OCI-LY7 (cell line): ENCODE measurements at places on chromosomes 2 and 18.

DNA sequence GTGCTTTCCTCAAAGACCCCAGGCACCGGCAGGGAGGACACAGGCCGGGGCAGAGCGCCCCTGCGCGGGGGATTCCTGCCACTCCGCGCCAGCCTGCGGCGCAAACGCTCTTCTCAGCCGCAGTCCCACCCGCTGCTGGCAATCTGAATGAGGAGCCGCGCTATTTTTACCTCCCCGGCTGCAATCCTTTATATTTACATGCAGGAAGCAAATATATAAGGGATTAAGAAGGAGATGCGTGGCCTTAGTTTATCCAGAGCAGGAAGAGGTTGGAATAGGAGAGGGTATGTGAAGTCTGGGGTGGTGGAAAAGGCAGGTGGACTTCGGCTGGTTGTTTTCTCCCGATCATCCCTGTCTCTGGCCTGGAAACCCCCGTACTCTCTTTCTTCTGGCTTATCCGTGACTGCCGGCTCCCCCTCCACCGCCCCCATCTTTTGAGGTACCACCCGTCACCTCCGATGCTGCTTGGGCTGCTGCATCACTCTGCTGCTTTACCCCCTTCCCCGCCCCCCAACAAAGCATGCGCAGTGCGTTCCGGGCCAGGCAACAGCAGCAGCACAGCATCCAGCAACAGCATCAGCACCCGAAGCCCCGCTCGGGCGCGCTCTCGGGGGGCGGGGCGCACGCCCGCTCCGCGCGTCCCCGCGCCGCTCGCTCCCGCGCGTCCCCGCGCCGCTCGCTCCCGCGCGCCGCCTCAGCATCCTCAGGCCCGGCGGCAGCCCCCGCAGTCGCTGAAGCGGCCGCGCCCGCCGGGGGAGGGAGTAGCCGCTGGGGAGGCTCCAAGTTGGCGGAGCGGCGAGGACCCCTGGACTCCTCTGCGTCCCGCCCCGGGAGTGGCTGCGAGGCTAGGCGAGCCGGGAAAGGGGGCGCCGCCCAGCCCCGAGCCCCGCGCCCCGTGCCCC, at the start of gene ADAM23:
Gene ADAM23 (plus strand): TSS at position 700 of the 902 bp plus-strand sequence. CDS start 335 bp downstream, outside the sequence.
- DNase-seq = peak; percentile 14

DNA sequence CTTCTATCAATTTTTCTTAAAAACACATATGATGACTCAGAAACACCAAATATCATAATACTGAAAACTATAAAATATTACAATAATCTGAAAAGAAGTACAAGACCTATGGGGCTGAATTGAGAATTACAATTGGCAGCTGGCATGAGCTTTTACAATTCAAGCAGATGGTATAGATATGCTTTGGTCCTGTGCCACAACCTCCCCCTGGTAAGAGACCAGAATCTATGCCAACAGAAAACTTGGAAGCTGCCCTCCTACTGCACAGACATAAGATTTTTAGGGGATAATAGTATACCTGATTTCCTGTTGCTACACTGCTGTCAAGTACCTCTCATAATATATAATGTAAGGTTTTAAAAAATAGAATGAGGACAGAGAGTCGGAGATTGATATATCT, 46.8 kb upstream of the CDH7 start:
- DNase-seq = no peak

DNA sequence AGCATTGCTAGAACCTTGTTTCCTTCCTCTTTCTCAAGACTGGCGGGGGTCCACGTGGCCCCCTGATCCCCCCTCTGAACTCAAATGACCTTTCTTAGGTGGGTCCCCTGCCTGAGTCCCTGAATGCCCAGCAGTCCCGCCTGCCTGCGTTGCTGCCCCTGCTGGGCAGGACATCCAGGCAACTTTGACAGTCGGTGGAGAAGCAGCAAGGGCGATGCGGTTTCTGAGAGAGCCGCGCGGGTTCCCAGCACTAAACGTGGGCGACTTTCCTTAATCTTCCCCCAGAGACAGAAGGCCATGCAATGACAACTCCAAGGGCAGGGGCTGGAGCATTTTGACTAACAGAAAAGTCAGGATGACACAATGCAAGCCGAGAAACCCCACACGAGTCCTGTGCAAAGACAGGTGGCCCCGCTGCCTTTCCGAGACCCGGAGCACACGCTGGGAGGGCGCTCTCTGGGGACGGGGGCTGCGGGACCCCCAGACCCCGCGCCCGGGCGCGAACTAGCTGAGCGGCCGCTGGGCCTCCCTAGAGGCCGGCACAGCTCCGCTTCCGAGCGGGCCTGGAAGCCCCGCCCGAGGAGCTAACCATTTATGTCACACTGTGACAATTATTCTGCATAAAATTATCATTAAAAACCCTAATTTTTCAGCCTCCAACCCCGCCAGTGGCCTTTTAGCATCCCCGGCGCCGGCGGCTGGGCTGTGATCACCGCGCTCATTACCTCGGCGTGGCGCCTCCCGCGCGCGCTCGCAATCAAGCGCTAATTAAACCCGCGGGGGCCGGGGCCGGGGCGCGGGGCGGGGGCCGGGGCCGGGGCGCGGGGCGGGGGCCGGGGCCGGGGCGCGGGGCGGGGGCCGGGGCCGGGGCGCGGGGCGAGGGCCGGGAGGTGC, 27.4 kb downstream of the ASB18 start:
- DNase-seq = no peak

DNA sequence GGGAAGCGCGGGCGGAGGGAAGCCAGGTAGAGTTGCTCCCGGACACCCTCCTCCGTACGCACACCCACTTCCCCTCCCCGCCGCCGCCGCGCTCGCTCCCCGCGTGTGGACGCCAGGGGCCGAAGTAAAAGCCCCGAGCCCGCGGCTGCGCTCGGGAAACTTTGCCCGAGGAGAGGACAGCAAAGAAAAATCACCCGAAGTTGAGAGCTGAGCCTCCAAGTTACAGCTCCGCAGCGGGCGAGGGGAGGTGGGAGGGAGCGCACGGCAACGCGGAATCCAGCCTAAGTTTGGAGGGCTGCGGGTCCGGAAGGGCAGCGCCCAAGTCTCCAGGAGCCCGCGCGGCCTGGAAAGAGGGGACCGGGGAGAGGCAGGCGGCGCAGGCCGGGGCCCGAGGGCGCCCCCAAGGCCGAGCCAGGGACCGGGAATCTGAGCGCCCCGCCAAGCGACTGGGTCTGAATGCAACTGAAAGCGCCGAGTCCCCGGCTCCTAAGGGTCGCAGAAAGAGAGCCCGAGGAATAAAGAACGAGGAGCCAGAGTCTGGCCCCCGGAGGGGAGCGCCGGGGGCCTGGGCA, 706 bp upstream of the BCL11A start:
- peak; percentile 69 for DNase-seq

DNA sequence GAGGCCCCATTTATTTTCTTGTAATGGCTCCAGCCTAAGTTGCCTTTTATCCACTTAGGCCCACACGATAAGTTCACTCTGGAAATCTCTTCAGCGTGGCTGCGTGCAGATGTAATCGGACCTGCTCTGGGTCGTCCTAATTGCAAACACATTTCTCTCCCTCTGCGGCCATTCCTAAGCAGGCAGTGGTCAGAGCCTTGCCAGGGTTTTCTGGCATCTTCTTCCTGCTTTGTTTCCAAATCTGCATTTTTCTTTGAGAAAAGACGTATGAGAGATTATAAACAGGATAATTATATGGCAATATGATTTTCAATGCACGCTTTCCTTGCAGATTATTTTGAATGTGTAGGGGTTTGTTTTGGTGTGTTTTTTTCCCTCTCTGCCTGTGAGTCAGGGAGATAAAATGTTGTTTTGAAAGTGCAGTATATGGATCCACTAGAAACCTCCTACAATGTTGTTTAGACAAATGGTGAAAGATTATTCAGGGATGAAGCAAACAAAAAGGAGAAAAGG, 239.4 kb upstream of the TANK start:
- no peak for DNase-seq

DNA sequence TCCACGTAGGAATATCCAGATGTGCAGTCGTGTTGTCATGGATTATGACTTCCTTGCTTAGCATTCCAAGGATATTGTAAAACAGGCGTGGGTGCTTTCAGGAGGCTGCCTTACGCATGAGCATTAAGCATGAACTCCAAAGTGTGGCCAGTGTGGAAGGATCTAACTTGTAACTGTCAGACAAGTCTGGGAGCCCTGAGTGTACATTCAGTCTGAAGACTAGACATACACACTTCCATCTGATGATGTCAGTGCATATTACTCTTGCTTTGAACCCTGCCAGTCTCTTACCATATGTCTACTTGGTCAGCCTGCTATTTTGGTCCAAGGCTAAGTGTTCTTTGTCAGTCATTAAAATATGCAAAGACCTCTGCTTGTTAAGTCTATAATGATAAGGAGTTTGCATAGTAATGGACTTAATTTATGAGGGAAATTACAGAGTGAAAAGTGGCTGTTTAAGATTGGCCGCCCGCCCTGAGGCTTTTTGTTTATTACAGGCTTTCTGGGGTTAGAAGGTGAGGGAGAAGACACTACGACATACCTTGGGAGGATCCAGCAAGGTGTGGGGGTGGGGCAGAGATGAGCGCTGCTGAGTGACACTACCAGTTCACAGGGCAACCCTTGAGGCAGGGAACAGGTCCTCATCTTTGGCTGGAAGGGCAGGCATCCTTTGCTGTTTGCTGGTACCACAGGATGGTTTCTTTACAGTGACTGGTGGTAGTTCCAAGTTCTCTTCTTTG, 48.3 kb downstream of the CABLES1 start:
- no peak for DNase-seq

DNA sequence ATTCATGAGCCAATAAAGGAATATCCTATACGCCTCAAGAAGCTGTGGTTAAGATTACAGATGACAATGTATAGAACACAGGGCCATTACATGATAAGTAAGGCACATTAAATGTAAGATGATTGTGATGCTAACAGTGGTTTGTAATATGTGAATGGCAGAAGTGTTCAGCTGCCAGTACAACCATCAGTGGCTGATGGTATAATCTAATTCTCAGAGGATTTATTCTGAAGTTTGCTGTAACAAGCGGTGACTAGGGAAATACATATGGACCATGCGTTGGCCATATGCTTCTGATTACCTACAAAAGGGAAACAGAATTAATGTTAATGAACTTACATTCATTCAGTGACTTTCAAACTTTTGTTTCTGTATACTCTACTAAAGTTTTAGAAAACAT, 750.8 kb upstream of the KLHL29 start:
- DNase-seq = no peak
